ENCODE measurements at places on chromosomes 2 and 18.

- DNase-seq = no peak
Measured at GRCh38 chr18:51400721-51401120, 203.2 kb upstream of the MEX3C start.

DNA sequence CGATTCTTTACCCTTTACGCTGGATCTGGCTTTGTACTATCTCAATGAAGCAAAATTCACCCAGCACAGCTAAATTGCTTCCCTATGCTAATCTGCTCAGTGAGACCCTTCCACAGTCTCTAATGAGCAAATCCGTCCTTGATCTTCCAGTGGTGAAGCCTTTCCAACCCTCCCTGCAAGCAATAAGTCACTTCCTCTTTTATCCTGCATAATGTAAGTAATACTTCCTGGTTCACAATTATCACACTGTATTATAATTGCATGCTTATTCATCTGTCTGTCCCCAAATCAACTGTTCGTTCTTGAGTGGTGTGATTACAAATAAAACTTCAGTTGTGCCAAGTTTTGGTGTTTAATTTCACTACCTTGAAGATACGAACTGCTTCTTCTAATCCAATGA lies 404.0 kb downstream of the ADCYAP1 start:
- DNase-seq = no peak

DNA sequence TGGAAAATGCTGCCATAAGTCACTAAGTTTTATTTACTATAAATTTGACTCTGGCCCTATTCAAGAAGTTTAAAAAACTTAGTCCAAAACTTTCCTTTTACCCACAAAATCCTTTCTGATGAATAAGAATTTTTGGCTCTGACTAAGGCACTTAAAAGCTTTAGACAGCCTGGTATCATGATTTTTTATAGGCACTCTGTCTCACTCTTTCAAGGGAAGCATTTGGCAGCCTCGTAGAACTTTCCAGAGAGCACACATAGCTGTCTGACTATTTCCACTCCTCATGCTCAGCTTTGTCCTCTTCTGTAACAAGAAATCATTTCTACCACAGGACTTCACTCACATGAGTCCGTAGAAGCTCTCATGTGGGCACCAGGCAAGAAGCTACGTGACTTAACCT lies 32.3 kb upstream of the XDH start:
- no peak for DNase-seq

GRCh38 chr2:48165070-48165753 lies 258.9 kb upstream of the FBXO11 start:
- DNase-seq = no peak

DNA sequence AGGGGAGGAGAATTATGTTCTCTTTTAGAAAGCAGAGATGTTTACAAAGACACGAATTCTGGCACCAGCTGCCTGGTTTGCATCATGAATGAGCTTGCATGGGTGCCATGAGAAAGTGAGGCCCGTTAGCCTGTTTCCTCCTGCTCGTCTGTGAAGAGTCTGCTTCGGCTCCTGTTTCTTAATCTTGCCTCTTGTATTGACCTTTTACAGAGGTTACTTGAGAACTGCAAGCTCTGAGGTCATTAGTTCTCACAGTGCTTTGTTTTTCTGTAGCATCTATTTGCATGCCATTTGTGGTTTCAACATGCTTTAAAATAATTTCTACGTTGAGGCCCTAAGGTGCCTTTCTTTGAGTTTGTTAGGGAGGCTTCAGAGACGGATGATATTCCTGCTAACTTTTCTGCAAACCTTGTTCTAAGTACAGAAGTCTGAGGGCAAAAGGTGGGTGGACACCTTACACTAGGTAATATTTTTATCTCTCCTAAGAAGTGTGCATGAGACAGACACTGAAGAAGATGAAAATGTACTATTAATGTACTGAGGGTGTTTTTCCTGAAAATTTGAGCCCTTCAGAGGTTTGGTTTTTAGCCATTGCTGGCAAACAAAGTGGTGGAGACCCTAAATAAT lies 53.4 kb upstream of the LINC00305 start:
- DNase-seq = no peak

DNA sequence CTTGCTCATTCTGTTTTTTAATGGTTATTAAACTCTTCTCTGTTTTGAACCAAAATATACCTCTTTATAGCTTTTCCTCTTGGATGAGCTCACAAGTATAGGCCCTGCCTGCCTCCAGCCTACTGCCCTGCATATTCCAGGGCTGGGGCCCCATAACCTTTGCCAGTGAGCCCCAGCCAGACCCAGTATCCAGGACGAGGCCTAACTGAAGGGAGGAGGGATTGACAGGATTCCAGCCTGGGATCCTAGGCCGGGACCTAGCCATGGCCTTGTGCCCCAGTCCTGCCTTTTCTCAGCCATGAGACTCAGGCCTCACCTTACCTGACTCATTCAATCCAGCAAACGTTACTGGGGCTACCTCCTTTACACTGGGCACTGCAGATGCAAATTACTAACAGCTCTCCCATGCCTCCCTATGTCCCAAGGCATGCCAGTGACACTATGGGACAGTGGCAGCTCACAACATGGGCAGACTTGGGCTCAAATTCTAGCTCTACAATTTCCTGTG lies 159.2 kb downstream of the DDX1 start:
- no peak for DNase-seq

DNA sequence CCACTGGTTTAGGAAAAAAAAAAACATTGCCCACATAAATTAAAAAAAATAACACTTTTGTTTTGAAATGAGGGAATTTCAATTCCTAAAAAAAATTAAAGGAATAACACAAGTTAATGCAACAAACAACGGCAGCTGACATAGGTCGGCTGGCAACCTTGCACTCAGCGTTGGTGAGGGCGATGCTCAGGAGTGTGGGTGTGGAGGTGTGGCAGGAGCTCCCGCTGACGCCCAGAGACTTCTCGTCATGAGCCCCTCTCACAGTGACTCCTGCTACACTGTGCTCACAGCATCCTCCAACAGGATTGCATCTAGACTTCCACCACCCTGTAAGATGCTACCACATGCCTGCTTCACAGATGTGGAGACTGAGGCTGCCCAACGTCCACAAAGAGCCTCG lies 150.3 kb upstream of the PXDN start:
- DNase-seq = no peak

Data from NCI-H526 (cell line).